ENCODE measurements at places on chromosomes 2 and 18.
A peak's percentile ranks its signal among the peaks of the same experiment; 100 is the strongest.

DNA sequence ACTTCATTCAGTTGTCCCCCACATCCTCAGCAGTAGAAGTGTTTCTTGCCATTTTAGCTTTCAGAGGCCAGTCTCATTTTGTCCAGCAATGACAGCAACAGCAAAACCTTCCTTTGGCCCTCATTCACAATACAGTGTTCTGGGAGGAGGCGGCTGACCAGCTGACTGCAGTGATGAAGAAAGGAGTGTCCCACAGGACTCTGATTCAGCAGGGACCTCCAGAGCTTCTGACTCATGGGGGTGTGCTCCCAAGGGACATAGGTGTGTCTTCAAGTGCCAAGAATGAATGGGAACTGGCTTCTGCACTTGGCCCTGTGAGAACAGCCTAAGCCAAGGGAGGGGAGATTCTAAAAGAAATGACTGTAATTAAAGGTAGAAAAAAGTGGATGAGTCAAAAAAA, 147.0 kb upstream of the PELI1 start:
- peak; percentile 33 for DNase-seq

GRCh38 chr2:161238560-161239325, 69.5 kb upstream of the PSMD14 start:
- DNase-seq: peak; percentile 59

GRCh38 chr18:32301976-32302743, 112.3 kb downstream of the MEP1B start:
- peak; percentile 82 for DNase-seq

- DNase-seq: peak; percentile 55
These were observed 81.3 kb downstream of the NEURL3 start for GRCh38 chr2:96423828-96424227.

- DNase-seq: no peak
These were observed 111.7 kb downstream of the PIEZO2 start for GRCh38 chr18:11037533-11038240.

DNA sequence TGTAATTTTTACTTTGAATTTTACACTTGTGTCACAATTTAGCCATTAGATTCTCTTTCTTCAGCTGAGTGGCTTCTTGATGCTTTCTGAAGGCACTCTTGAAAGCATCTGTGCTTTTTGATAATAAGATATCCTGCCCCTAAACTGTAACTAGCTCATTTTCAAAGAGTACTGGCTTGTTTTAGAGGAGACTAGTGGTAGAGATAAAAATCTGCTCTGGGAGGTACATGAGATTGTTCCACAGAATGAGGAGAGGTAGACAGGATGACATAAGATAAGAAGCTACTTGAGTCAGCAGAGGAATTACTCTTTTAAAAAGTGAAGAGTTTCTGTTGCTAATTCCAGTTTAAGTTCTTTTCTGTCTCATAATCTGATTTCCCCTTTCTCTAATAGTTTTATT, 10.6 kb downstream of the PLEKHB2 start:
- no peak for DNase-seq

DNA sequence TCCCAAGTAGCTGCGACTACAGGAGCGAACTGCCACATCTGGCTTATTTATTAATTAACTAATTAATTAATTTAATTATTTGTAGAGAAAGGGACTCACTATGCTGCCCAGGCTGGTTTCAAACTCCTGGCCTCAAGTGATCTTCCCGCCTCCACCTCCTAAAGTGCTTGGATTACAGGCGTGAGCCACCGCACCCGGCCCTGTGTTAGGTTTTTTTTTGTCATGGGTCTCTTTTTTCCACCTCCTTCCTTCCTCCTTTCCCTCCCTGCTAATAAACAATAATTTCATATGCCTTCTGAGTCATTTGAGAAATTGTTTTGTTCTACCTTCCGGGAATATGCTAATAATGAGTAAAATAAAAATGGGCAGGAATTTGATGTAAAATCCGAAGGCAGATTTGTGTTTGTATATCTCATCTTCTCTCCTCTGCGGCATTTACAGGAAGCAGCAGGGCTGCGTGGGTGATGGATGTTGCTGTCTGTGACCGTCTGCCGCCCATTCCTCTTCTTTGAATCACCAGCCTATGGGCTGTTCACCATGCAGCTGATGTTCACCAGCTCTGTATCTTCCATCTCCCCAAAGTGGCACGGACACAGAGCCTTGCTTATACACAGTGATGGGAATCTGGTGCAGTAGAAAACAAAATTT, 89.9 kb downstream of the ACSL3 start:
- peak; percentile 92 for DNase-seq

- no peak for DNase-seq
These were observed 40.6 kb downstream of the GCKR start for GRCh38 chr2:27537287-27537686.

DNA sequence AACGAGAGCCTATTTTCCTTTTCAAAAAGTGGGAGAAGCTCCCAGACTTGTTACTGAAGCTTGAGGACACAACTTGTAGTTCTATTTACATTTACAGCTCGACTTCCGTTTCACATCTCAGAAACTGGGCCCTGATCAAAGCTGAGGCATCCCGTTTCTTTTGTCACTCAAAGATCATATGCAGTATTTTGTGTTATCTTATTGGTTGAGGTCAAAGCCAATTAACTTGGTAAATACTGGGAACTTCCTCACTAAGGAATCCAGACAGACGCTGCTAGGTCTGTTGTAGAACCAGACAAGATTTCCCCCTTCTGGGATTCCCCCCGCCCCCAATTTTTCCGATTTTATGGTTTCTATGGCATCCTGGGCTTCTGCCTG, 50.3 kb downstream of the TSN start:
- DNase-seq: no peak

DNA sequence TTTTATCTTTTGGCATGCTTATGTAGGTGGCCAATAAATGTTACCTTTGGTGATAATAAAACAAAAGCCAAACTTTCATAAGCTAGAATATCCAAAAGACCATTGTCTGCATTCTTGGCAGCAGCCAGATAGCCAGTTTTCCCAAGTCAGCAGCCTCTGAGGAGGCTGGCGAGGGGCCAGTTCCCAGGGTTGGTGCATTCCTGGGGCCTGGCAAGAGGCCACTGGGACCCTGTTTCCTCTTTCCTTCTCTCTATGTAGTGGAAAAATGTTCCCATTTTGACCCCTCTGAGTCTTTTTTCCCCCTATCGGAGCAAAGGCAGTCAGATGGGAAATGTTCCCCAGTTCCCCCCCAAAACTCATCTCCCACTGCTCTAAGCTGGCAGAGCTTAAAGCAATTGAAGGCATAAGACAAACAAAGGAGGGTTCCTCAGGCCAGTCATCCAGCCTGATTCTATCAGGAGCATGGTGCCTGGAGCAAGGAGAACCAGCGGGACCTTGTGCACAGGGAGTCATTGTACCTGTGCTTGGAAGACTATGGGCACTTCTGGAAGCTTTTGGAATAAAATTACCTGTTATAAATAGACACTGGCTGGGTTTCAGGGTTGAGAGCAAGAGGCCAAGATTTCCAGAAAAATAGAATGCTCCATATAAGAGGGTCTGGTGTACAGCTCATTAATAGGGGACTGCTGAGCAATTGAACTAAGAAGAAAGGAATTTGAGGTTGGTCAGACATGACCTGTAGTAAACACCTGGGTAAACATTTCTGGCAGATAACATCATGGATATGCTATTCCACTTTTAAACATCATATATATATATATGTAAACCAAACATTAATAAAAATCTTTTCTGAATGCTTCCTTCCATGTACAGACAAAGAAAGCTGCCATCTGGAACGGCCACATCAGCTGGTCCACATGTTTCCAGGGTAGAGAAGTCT, 63.4 kb downstream of the NCKAP5 start:
- DNase-seq: peak; percentile 69

GRCh38 chr2:10033251-10034006, 9.9 kb upstream of the KLF11 start:
- no peak for DNase-seq

DNA sequence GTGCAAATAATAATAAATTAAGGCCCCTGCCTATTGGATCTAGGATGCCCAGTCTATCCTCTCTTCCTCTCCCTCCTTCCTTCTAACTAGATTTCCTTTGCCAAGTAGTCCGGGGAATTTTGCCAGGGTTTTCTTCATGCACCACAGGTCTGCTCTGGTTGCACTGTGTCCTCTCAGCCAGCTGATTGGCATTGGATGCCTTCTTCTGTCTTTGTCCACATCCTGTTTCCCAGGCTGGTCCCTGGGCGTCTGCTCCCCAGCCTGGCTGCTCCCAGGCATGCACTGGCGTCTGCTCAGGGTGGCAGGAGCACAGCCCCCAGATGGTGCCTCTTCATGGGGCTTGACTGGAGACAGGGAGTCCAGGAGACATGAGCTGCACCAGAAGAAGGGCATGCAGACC, 66.4 kb downstream of the GALR1 start:
- no peak for DNase-seq

GRCh38 chr2:30561349-30561748, 114.3 kb downstream of the LCLAT1 start:
- no peak for DNase-seq

- no peak for DNase-seq
These were observed 4.7 kb upstream of the OSBPL1A start for GRCh38 chr18:24402209-24402785.

DNA sequence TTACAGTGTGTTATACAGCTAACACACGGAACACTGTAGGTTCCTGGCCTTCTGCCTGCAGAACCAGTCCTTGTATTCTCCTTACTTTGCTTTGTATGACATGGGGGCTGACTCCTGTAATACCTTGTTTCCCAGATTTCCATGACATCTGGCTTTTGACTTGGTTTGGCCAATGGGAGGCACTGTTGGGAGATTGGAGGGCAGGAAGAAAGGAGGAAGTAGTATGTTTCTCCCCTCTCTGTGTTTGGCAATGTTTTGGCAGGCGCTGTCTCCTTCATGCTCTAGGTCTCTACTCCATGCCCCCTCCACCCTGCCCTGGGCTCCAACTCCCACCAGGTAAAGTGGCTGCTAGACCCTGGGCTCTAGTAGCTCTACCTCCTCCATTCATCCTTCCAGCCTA, 331.1 kb upstream of the SLC14A2 start:
- no peak for DNase-seq

- DNase-seq: peak; percentile 25
These were observed 24.0 kb downstream of the CFAP210 start for GRCh38 chr2:169670215-169670651.

- DNase-seq: no peak
These were observed 52.0 kb upstream of the TNP1 start for GRCh38 chr2:216911886-216912285.

DNA sequence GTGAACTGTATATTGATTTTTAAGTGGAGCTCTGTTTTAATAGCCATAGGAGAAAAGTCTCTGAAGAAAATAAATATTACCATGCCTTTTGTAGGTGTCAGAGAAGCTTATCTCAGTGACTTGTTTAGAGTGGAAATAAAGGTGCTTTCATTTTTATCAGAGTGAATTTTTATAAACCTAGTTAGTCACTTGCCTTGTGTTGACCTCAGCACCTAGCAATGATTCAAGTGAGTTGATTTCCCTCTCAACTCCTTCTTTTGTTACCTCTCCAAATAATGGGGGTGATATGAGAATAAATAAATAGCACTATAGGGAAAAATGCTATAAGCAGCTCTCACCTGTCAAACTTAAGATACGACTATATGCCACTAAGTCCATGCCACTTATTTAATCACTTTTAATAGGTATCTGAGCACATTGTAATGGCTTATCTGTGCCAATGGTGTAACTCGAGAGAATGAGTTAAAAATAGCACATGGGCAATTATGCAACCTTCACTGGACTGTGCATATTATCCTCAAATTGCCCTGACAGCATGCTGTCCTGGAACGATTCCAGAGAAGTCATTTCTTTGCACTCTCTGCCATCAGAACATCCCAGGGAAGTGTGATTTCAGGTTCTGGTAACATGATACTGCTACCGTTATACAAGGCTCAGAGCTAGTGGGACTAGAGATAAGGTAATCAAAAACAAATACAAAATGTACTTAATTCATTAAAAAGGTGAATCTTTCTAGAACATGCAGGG, 290.8 kb downstream of the CCDC85A start:
- peak; percentile 47 for DNase-seq

DNA sequence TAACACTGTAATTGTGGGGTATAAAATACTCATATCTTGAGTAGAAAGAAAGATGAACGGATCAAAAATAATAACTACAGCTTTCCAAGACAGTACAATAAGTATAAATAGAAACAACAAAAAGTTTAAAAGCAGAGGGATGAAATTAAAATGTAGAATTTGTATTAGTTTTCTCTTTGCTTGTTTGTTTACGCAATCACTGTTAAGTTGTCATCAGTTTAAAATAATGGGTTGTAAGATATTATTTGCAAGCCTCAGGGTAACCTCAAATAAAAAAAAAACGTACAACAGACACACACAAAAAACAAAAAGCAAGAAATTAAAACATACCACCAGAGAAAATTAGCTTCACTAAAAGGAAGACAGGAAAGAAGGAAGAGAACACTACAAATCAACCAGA, 18.0 kb upstream of the ABCB11 start:
- no peak for DNase-seq

DNA sequence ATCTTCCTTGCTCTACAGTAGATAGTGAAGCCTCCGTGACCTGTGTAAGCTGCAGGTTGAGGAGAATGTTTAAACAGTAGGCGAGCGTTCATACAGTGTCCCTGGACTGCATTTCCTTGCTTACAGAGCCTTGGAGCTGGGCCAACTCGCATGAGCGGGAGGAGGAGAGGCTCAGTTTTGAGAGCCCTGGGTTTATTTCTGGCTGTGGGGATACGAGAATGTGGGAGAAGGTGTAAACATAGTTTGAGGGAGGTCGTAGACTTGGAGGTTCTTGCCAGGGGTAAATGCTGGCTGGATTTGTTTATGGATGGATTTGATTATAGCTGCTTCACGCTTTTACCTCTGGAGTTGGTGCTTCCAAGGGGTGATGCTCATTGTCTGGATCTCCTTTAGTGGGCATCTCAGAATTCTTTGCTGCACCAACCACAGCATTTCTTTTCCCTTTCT, 20.8 kb downstream of the CRIM1 start:
- peak; percentile 73 for DNase-seq

GRCh38 chr2:104704496-104705245, 149.2 kb upstream of the POU3F3 start:
- DNase-seq: no peak

DNA sequence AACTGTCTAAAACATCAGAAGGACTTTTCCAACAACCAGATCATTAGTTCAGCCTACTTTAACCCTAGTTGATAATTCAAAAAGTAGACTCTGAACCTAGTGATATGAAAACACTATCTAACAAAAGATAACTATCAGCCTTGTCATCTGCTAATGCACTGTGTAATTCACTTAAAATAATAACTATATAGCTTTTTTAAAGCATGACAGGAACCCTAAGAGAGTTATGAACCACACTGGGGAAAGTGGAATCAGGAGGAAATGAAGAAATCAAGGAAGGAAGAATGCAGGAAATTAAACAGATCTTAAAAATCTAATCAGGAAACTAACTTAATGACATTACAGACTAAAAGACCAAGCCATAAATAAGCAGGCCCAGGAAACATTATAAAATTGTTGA, 9.0 kb downstream of the B4GALT6 start:
- DNase-seq: no peak

- DNase-seq: peak; percentile 57
These were observed 91.5 kb upstream of the RGPD4 start for GRCh38 chr2:107735201-107735600.

All from fibroblast of skin of abdomen (primary cell).